Activated T-cell treated with anti-CD3 and anti-CD28 coated beads, Interleukin-2, amount 50 U/mL, for 24 hours (primary cell): ENCODE measurements at places on chromosomes 7 and 10.

- no peak for DNase-seq
Measured at GRCh38 chr7:42946627-42946950, 14.4 kb downstream of the MRPL32 start.

DNA sequence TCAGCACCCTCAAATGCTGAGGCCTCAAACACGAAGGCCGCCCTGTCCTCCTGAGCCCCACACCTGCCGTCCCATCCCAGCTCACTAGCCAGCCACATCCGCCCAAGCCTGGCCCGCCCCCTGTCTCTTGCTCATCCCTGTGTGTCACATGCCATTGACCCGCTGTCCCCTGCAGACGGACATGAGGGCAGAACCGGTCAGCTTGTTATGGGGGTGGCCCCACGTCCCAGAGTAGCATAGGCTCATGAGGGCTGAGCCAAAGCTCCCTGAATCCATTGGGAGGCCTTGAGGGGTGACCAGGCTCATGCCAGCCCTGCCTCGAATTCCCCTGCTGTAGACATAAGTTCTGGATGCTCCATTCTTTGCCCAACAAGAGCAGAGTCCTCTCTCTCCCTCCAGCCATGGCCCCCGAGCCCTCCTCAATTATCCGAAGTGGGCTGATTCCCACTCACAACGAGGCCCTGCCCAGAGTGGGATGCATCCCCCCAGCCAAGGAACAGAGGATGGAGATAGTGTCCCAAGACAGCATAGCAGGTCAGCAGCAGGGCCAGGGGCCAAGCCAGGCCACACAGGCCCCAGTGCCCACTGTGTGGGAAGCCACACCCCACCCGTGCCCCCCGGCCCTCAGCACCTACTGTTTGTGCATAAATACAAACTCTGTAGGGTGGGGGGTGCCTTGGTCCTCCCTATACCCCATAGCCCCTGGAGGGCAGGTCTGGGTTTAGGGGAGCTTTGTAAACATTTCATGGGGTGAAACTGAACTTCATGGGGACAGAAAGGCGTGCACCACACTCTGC lies 42.1 kb downstream of the EBF3 start:
- no peak for DNase-seq

DNA sequence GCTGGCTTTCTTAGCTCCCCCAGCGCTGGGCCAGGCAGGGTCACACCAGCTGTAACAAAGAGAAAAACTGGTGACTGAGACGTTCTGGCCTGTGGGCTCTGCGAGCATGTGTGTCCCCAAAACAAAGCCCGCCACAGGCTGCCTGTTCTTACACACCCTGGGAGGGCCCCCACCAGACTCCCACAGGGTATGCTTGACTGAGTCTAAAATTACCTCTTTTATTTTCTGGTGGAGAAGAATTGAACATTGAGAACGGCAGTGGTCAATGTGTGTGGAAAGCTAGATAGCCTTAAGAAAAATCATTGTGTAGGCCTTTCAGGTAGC lies 808 bp downstream of the C10orf71 start:
- DNase-seq = no peak

DNA sequence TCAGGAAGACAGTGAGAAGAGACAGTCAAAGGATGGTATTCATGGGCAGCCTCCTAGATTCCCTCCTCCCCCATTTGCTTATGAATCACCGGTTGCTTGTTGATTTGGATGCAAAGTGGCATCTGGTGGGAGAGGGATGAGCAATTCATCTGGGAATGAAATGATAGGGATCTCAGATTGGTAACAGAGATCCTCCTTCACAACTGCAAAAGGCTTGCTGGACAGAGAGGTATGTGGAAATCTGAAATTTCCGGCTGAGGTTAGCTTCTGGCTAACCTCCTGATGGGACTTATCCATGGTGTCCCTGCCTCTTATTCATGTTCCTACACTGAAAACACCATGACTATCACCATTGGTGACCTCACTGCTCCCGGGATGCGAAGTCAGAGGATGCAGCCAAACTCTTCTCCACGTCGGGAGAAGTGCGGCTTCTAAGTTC lies 48.4 kb upstream of the PODXL start:
- no peak for DNase-seq

- DNase-seq = no peak
Measured at GRCh38 chr7:3730276-3730675, 429.2 kb downstream of the SDK1 start.

DNA sequence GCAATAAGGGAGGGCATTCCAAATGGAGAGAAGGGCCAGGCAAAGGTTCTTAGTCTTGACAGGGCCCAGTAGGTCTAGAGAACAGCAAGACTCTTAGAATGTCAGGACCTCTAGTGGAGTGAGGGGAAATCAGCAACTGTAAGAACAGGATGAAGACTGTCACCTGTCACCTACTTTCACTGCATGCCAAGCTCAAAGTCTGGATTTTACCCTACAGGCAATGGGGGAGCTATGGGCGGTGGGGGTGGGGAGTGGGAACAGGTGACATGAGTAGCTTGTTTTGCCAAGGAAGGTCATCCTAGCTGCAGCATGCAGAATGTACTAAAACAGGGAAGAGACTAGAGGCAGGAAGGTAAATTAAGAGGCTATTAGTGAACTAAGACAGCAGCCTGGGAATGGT lies 18.3 kb downstream of the GOT1 start:
- DNase-seq = no peak

DNA sequence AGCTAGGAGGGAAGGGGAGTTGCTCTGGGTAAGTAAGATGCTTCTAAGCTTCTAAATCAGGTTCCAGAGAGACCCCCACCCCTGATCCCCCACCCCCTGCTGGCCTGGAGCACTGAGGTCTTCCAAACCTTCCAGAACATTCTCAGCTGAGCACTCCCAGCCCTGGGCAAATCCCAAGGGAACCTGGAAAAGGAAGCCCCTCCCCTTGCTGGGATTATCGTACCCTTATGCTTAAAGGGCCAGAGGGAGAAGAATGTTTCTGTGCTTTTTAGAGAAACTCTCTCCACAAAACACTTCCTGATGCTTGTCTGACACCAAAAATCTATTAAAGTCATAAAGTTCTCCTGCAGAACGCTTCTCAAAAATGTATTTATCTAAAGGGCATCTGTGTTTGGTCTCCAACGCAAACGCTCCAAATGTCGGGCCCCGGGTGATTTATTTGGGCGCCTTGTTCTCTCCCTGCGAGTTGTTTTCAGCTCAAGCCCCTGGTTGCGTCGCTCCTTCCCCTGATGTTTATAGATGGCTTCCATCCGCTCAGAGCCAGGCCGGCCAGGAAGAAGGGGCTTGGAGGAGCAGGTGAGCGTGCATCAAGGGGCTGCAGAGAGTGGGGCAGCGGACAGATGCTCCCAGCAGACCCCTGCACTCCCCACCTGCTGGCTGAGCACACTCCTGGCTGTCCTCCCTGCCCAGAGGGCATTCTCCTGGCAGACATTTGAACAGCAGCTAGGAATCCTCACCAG lies 8.2 kb upstream of the RET start:
- DNase-seq = no peak

DNA sequence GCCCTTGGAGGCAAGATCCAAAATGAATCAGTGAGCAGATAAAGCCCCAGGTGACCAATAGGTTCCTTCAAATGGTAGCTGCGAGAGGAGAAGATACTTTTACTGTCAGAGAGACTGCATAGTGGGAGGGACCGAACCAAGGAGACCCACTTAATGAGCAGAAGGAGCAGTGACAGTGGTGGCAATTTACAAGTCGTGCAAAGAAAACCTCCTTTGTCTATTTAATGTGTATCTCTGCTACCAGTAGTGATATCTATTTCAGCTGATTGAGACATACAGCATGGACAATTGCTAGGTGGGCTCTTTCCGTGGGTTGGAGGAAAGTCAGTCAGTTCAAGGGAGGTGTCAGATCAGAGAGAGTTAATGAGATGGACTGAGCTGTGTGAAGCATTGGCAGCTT lies 480.4 kb downstream of the GATA3 start:
- DNase-seq = no peak

DNA sequence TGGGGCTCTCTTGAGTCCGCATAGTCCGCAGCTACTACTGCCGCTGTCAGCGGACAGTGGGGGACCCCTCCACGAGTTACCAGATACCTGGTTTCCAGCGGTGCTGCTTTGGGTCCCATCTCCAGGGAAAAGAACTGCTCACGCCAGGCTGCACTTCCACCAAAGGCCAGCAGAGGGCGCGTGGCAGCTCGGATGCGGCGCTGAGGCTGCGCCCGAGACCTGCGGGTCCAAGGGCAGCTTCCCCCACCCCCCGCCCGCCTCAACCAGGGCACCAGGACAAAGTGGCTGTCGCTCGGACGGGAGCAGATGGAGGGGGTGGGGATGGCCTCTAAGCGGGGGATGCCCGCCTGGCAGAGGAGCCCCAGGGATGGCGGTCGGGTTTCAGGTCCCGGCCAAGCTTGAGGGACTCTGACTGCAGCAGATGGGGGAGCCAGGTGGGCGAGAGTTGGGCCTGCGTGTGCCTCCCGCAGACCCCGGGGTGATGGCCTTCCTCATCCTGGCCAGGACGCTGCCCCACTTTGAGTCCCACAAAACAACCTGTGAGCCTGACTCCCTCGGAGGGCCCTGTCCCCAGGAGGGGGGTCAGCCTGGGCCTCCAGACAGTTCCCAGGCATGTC lies 23.8 kb upstream of the ZNF735 start:
- peak; percentile 68 for DNase-seq

GRCh38 chr7:28922624-28923331 lies 35.4 kb downstream of the TRIL start:
- peak; percentile 65 for DNase-seq

DNA sequence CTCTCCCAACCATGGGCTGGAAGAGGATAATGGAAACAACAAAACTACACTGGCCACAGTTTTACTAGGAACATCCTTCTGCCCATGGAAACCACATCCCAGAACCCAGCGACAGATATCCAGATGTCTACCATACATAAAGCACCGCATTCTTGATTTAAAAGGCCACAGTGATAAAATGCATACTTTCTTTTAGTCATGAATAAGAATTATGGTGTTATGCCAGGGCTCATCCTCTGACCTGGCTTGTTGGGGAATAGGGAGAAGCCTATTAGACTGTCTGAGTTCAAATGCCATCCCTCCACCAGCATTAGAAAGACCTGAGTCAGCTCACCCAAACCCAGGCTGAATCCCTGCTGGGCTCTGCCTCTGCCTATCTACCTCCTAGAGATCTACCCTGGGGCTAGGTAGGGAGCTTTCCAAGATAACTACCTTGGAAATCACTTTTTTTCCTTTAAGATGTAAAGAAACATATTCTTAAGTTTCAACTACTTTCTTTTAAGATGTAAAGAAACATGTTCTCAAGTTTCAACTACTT lies 5.2 kb downstream of the ABCA13 start:
- no peak for DNase-seq

GRCh38 chr7:31794851-31795344 lies 107.9 kb downstream of the PPP1R17 start:
- no peak for DNase-seq

DNA sequence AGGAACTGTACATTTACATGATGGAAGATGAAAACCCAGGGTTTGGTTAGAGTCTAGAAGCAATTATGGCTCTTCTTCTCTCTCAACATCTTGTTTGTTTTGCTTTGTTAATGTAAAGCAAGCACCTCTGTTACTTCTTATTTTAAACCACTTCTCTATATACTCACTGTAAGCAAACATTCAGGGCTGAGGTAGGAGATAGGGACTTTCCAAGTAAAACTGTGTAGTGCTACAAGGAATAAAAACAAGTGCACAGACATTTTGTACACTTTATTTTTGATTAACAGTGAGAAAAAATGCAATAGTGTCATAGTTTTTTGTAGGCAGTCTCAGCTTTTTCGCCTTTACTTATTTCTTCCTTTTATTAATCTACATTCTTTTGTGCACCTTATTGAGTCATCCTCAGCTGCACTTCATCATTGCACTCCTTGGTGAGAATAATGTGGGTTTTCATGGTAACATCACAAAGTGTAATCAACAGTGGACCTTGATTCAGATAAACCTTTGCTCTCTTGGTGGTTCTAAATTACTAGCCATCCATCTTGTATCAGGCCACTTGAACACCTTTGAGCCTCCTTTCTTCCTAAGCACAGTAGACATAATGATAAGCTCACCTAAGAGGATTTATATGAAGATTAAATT lies 52.9 kb downstream of the ELMO1 start:
- no peak for DNase-seq

GRCh38 chr10:49617121-49618020 lies 3.5 kb downstream of the CHAT start:
- no peak for DNase-seq

GRCh38 chr10:58157076-58157766 lies 110.5 kb downstream of the IPMK start:
- no peak for DNase-seq

DNA sequence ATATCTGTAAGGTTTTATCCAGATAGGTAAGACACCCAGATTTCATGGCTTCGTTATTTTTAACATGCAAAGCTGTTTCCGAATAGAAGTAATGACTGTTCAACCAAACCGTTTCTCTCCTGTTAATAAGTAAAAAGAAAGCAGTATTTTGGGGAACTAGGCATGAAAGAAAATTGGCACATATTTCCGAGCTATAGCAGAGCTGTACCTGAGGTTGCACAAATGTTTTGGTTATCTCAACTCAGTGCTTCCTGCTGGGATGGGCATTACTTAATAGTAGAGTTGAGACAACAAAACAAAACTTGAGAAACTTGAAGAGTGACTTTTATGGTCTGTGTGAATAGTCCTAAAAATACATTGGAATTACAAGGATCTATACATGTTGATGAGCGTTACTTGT lies 564.3 kb upstream of the SORCS1 start:
- no peak for DNase-seq

GRCh38 chr10:104613406-104613805 lies 27.7 kb upstream of the SORCS3 start:
- no peak for DNase-seq

DNA sequence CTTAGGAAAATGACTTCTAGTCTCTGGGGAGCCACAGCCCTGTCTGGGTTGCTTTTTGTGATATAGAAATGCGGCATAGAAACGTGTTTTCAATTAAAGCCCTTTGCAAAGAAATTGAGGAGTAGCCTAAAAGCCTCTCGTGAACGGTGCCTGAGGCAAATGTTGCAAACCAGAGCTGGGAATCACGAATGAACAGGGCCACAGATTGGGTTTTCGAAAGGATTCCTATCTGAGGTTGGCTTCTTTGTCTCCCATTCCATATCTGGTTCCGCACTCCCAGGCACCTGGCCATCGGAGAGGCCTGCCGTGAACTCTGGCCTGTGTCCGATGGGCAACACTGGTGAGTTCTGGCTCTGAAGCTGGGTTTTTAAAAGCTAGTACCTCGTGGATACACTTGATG lies 221.6 kb downstream of the TCF7L2 start:
- no peak for DNase-seq

DNA sequence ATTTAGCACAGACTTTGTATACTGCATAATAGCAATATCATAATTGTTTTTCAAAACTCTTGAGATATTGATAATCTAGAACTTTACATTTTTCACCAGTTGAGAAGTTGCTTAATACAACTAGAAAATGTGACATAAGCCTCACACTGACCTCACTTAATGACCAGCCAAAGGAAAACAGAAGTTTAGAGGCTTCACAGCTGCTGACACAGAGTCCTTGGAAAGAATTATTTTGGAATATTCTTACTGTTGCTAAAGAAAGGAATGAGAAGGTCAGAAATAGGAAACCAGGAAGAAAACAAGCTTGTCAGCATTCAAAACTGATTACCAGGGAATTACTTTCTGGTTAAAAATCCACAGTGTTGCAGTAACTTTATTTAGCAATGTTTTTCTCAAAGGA lies 35.5 kb upstream of the WASL start:
- DNase-seq = no peak

- DNase-seq = no peak
Measured at GRCh38 chr7:68492359-68492690, 1106.0 kb upstream of the AUTS2 start.
